T-helper 1 cell (primary cell): ENCODE measurements at places on chromosomes 4 and X.
A peak's percentile ranks its signal among the peaks of the same experiment; 100 is the strongest.

- DNase-seq: no peak
These were observed 276.1 kb upstream of the LCORL start for GRCh38 chr4:18297684-18298083.

- no peak for DNase-seq
These were observed 141.9 kb upstream of the FAM241A start for GRCh38 chr4:112003231-112003907.

DNA sequence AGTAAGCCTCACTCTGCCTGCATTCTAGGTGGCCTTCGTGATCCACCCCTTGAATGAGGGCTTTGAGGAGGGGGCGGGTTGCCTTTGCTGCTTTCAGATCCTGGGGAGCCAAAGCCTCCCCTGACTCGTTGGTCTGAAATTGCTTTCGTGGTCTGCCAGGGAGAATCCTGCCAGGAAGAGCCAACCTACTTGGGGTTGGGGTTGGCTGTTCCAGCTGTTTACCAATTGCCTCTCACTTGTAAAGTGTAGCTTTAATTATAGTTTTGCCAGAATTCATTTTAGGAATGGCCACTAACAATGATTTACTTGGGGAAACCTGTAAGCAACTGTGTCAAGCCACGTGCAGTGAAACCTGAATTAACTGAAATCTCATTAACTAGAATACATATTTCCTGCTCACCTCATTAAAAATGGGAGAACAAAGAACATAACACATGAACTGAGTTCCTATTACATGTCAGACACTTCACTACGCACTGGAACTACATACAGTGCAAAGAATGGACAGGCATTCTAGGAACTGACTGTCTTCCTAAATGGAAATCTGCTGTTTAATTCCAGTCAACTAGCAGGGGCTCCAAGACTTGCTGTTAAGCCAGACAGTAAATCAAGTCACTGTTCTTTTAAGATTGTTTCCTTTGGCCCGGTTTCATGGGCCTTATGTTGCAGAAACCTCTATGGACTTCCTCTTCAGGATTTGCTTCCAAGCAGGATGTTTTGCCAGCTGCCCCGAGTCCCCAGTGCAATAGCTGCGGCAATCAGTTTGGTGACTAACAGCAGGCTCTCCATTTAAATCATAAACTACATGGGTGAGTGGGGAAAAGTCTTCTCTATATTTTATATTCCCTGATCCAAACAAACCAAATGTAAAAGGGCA is 16.4 kb upstream of the NKRF start:
- no peak for DNase-seq

DNA sequence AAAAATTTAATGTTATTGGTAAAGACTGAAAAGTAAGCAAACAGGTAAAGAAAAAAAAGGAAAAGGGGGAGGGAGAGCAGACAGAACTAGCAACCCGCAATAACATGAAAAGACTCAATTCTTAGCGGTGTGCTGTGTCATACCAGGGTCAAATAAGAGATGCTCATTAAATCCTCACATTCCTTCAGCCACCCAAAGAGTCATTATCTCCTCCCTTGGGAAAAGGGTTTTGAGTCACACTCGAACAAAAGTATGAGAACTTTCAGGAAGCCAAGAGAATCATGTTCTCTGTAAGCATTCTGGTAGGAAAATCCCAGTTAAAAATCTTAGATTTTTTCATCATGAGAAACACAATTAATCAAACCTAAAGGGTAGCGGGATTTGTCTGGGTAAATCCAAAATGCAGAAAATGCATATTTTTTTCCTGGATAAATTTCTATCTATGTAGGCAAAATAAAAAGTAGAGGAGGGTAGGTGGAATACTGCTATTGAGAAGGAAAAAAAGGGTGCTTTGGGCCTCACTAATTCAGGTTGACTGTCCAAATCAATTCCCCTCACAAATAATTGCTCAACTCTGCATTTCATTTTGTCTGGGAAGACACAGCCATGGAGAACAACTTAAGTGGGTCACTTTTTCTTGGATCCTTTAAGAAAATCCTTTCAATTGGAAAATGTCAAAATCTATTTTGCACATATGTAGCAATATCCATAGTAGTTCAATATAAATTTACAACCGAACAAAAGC is 23.2 kb downstream of the TNIP3 start:
- DNase-seq: no peak

- DNase-seq: no peak
These were observed 55.7 kb upstream of the PPARGC1A start for GRCh38 chr4:23945451-23946017.

- DNase-seq: no peak
These were observed 903.0 kb upstream of the SLIT2 start for GRCh38 chr4:19348746-19349145.

DNA sequence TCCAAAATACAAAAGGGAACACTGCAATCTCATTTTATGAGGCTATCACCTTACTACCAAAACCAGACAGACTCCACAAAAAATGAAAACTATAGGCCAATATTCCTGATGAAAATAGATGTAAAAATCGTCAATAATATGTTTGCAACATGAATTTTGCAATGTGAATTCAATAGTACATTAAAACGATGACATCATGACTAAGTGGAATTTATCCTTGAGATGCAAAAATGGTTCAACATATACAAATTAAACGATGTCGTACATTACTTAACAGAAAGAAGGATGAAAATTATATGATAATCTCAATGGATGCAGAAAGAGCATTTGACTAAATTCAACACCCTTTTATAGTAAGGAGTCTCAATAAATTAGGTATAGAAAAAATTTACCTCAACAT is 123.0 kb downstream of the AREG start:
- no peak for DNase-seq

GRCh38 chrX:30887721-30888120 is 1.3 kb downstream of the TAB3 start:
- DNase-seq: no peak

GRCh38 chr4:70715097-70715496 is 6.7 kb upstream of the RUFY3 start:
- DNase-seq: no peak

GRCh38 chr4:166882221-166882620 is 352.1 kb downstream of the SPOCK3 start:
- DNase-seq: no peak

DNA sequence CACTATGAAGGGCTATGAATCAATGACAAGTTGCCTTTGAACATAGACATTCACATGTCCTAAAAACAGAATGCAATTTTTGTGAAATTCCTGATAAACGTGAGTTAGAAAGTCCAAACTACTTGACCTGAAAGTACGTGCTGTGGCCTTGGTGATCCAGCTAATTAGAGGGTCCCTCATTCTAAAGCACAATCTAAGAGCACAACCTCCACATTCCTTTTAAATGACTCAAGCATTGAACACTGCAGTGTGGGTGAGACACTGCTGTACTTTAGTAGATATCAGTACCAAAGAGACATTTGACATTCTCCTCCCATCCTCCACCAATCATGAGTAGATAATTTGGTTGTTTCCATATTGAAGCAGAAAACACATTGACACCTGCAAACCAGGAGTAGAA is 73.5 kb downstream of the FAM47B start:
- no peak for DNase-seq

DNA sequence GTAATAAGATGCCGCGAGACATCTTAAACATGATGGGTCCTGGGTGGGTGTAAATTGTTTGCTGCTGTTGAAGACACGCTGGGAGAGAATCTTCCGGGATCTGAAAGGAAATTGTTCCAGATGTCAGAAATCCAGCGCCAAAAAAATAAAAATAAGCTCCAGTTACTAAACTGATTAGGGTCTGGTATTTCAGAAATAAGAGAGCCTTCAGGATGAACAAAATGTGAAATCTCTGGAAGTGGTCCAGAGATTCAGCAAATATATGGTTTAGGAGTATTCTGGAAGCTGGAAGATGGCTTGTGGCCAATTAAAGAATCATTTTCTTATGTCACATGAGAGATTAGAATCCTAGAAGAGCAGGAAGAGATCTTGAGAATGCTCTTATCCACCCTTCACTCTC is 75.8 kb upstream of the NHS start:
- DNase-seq: no peak

- DNase-seq: no peak
These were observed 12.3 kb downstream of the LOC101059915 start for GRCh38 chrX:71679575-71680207.

- DNase-seq: no peak
These were observed 11.5 kb upstream of the GABRE start for GRCh38 chrX:151985955-151986354.

- no peak for DNase-seq
These were observed 243.3 kb downstream of the CBR4 start for GRCh38 chr4:168766604-168767316.

DNA sequence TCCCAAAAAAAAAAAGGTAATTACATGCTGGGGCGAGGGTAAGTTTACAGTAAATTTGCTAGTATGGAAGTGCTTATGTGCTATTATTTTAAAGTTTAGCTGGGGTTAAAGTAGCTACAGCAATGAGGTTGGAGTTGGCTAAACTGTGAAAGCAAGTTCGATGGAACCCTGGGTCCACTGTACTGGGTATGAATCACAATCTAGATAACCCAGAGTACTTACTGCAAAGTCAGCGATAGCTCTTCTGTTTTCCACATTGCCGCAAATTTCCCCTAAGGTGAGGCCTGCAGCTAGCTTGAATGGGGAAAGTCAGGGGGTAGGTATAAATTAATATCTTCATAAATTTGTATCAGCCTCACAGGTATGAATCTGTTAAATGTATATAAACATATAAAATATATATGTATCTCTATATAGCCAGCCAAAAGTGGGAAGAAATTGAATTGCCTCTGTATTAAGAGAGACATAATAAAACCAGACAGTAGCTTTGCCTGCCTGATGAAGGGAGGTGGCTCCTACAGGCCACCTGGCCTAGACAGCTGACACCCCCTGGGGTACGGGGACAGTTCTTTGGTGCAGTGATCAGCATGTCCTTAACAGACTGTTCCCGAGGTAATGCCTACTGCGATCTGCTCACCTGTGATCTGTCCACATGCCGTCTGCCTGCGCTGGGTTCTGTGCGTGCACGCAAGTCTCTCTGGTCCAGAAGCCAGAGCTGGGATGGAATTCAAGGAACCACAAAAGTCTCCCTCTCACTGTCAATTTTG is 30.6 kb downstream of the CLRN2 start:
- no peak for DNase-seq

GRCh38 chrX:118904664-118905063 is 69.8 kb upstream of the LONRF3 start:
- no peak for DNase-seq

DNA sequence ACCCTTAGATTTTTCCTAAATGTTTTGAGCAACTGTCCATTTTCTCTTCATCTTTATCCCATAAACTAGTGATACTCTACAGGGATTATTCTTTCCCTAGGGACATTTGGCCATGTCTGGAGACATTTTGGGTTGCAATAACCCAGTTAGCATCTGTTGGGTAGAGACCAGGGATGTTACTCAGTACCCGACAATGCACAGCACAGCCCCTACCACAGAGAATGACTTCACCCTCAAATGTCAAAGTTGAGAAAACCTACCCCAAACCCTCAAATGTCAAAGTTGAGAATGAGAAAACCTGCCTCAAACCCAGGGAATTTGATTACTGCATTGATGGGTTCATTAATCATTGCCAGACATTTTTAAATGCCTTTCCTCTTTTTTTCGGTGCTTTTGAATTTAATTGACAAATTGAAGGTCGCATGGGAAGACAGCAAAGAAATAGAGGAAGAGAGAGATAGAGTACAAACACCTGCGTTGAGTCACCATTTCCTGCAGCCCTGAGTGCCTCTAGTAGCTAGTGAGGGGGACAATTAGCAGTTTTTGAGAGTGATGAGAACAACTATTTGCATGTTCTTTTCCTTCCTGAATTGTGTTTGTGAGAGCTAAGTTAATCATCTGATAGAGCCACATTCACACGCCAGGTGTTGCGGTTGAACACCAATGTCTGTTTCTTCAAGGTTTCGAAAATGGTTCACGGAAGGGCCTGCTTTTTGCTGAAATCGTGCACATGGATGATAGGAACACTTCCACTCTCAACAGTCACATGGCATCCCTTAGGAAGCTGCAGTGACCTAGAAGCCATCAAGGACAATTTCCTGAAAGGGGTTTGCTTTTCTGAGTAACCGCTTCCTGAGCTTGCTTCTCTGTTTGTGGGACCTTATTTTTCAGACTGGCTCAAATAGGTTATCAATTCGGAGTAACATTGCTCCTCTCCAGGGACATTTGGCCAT is 203.9 kb upstream of the VCX3A start:
- DNase-seq: peak; percentile 4

GRCh38 chrX:112681976-112682375 is 2.2 kb upstream of the LHFPL1 start:
- DNase-seq: no peak

DNA sequence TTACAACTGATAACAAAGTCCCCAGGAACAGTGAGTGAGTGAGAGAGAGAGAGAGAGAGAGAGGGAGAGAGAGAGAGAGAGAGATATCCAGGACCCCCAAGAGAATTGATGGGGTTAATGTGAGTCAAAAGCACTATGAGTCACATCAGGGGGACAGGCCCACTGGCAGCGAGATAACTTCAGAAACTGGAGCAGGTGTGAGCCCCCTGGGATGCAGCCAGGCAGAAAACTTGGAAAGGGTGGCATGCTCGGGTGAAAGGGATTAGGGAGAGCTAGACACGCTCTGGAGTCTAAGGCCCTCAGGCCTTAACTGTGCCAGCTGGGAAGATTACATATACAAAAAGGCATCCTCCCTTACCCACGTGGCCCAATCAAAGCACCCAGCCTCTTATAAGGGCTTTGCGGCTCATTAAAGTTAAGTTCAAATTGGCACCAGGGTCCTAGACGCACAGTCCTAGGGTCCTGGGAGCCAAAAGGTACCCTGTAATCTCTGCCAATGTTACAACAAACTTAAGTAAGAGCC is 841 bp downstream of the ACOT9 start:
- DNase-seq: peak; percentile 8

- no peak for DNase-seq
These were observed 52.4 kb downstream of the MID2 start for GRCh38 chrX:107878106-107878505.

DNA sequence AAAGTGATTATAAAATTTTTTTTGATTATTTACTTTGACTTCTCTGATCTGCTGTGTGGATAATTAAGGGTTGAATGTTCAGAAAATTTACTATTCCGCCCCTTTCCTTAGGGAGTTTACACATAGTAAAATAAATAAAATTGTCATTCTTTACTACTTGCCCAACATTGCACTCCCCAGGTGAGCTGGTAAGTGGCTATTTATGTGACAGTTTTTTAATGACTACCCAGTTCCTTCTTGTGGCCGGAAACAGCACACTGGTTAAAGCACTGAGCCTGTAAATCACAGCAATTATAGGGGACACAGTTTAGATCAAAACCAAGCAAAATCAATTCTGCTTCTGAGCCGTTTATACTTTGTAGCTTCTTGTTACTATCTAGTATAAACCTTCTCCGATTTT is 158.1 kb downstream of the FHIP1A start:
- DNase-seq: no peak
